ENCODE measurements at places on chromosomes 12 and 14. TPM values are rescaled to one million over a fixed set of nuclear protein-coding genes. Genes with fewer than 3 reads are reported as not detected.

DNA sequence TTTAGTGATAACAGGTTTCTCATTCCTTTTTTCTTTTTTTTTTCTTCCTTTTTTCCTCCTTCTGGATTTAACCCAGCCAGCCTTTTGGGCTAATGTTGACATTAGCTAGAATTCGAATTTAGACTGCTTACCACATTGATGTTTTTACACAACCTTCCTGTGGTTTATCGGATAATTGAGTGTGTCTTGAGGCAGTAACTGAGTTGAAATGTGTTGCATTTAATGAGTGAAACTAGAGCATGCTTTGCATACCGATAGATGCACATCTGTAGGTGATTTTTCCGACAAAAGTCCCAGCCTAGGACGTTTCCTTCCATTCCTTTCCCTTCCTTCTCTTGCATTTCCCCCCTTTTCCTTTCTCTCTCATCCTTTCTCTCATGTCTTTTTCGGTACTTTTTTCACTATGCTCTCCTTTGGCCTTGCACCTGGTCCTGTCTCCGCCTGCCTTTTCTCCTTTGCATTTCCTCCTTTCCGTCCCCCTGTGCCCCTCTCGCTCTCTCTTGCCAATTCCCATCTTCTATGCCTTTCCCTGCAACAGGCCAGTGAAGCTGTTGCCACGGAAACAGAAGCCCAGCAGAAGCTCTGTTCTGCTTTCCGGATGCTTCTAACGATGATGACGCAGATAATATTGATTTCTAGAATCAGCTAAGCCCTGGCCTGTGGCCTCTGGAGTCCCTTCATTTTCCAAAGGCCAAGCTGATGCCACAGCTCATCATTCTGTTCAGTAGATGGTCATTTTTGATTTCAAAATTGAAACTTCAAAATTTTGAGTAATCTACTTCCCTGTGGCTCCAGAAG is 76.1 kb downstream of the SLC25A47 start:
- DNase-seq: no peak

GRCh38 chr12:52036587-52037171 is 14.6 kb upstream of the NR4A1 start:
- DNase-seq: peak; percentile 85

PLEKHG7 gene
- total RNA-seq: 3.4 TPM

PDE3A gene
- not detected for total RNA-seq

- no peak for DNase-seq
Observed at GRCh38 chr12:25819691-25820090, 138.8 kb upstream of the RASSF8 start.

TIMM9 gene
- total RNA-seq: 29.1 TPM

LRR1 gene
- total RNA-seq: 15.1 TPM

REP15 gene
- total RNA-seq: 0.35 TPM

- no peak for DNase-seq
Observed at GRCh38 chr12:69720750-69721149, 17.9 kb upstream of the RAB3IP start.

Measured in activated B cell treated with CpG ODN at 0.5 μM for 24 hours (primary cell).